Lower leg skin (tissue), 4 donors: ENCODE measurements at places on chromosomes 4 and X.

DNA sequence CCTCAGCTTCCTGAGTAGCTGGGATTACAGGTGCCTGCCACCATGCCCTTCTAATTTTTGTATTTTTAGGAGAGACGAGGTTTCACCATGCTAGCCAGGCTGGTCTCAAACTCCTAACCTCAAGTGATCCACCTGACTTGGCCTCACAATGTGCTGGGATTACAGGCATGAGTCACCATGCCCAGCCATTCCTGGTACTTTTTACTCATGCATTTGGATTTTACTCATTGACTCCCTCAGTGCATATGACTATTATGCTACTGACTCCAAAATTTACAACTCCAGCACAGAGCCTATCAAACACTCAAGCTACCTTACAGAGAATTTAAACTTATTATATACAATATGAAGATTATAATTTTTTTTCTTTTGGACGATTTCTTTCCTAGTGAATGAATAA is 199.9 kb downstream of the CXXC4 start:
- no peak for DNase-seq

GRCh38 chr4:127352220-127353113 is 280.3 kb upstream of the INTU start:
- DNase-seq: no peak

DNA sequence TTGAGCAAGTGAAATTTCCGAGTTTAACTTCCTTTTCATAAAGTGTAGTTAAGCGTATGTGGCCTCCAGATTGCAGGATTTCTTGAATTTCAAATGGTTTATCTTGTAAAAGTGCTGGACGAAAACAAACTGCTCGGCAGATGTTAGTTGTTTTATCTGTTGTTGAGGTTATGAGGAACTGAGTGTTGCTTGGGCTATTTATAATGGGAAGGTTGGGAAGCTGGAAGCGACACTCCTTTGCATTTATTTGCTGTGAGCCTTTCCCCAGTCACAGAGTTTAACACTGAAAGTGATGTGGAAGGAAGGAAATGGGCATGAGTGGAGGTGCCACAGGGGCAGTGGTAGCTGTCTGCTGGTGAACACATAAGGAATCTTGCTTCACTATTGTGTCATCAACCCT is 284.9 kb downstream of the PCDH7 start:
- DNase-seq: no peak

DNA sequence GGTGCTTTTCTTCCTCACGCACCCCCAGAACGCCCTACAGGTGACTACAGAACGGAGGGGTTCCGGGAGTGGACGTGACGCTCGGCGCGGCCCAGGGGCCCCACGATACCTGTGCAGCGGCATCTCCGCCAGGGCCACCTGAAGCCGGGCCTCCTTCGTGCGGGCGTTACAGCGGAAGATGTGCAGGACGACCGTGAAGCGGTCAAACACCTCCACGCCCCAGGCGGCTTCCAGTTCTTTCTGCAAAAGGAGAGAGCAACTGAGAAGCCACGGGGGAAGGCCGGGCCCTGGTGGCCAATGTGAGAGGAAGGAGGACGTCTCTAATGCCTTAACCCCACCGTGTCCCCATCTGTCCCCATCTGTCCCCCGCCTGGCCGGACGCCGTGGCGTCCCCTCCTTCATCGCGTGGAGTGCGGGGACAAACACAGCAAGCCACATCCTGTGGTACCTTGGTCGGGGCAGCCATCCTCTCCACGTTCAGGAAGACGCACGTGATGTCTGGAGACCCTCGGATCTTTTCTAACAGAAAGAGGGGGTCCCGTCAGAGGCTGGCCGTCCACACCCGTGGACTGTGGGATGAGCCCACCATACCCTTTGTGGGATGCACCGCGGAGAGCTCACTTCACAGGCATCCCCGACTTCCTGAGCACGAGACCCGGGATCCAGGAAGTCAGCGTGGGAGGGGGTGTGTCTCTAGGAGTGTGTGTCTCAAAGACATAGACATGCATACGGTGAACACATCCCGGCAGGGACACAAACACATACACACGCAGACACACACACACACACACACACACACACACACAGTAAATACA is 3.6 kb downstream of the GTPBP6 start:
- DNase-seq: no peak
